Peyer's patch (tissue), 4 donors: ENCODE measurements at places on chromosomes 13 and 19. TPM values are rescaled to one million over a fixed set of nuclear protein-coding genes. Genes with fewer than 3 reads are reported as not detected.
A peak's percentile ranks its signal among the peaks of the same experiment; 100 is the strongest.

- no peak for DNase-seq
- no peaks in the 10 kb centered on the region for H3K4me1 ChIP-seq
- H3K4me3 ChIP-seq: no peak overlapping the region
- no peaks in the 10 kb centered on the region for H3K36me3 ChIP-seq
Measured at GRCh38 chr13:60463787-60464186, 66.8 kb downstream of the TDRD3 start.

GRCh38 chr13:85615031-85615430 lies 184.2 kb downstream of the SLITRK6 start:
- H3K27ac ChIP-seq: no peak overlapping the region
- H3K4me1 ChIP-seq: no peaks in the 10 kb centered on the region
- no peaks in the 10 kb centered on the region for H3K36me3 ChIP-seq
- no peak overlapping the region for H3K4me3 ChIP-seq
- DNase-seq: no peak

GRCh38 chr19:7982651-7983099 lies 22.8 kb downstream of the ELAVL1 start:
- H3K4me1 ChIP-seq: no peaks in the 10 kb centered on the region
- no peaks in the 10 kb centered on the region for H3K36me3 ChIP-seq
- no peak for DNase-seq
- no peak overlapping the region for H3K4me3 ChIP-seq

DNA sequence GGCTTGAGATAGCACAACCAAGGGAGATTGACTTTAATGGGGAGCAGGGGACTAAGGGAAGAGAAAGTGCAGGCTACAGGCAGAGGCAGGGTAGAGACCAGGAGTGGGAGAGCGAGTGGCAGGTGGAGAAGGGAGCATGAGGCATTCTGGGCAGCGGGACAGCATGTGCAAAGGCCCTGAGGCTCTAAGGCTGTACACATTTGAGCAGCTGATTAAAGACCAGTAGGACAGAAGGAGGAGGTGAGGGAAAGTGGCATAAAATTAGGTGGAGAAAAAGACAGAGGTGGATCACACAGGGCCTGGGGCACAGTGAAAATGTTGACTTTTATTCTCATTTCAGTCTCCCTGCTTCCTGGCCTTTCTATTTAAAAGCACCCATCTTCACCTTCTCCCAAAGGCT lies 74.4 kb downstream of the ALOX5AP start:
- H3K27me3 ChIP-seq: no peaks in the 10 kb centered on the region
- DNase-seq: no peak
- H3K36me3 ChIP-seq: no peaks in the 10 kb centered on the region
- H3K27ac ChIP-seq: no peak overlapping the region
- no peak overlapping the region for H3K4me3 ChIP-seq
- no peaks in the 10 kb centered on the region for H3K4me1 ChIP-seq

GRCh38 chr13:112457485-112457884 lies 81.3 kb downstream of the SPACA7 start:
- no peaks in the 10 kb centered on the region for H3K36me3 ChIP-seq
- H3K27ac ChIP-seq: no peak overlapping the region
- H3K4me1 ChIP-seq: no peaks in the 10 kb centered on the region

Gene ZNF274
- total RNA-seq: 40.4 TPM

DNA sequence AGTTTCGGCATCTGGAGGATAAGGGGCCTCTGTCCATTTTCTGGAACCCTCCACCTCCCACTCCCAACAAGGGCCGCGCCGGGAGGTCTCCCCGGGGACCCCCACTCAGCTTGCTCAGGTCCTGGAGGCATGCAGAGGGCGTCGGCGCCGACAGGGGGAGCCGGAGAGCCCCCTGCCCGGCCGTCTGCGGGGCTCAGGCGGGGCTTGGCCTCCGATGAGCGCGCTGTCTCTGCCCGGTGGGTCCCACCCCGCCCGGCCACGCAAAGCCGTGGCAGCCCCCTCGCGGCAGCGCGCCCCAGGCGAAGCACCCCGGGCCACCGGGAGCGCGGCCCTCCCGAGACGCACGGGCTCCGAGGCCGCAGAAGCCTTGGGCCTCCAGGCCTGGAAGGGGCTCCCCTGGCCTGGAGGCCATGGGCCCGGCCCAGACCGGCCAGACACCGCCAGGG lies 149.7 kb upstream of the ZNF536 start:
- H3K27me3 ChIP-seq: no peaks in the 10 kb centered on the region
- no peaks in the 10 kb centered on the region for H3K36me3 ChIP-seq
- no peak overlapping the region for H3K27ac ChIP-seq
- no peak overlapping the region for H3K4me3 ChIP-seq
- H3K4me1 ChIP-seq: peaks cover 5% of the 10 kb centered on the region

DNA sequence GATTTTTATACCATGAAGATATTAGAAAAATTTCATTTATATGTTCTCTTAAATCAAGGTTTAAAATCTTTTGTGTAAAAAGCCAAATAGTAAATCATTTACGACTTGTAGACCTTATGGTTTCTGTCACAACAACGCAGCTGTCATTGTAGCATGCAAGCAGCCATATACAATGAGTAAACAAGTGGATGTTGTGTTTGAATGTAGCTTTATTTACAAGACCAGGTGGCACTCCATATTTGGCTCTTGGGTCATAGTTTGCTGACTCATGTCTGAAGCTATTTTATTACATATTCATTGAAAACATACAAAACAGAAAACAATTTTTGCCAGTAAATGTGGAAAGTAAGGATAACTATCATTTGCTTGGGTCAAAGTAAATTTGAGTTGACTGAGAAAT lies 930.8 kb downstream of the SLITRK5 start:
- no peaks in the 10 kb centered on the region for H3K4me1 ChIP-seq
- H3K36me3 ChIP-seq: no peaks in the 10 kb centered on the region
- no peak overlapping the region for H3K4me3 ChIP-seq
- no peak overlapping the region for H3K27ac ChIP-seq
- DNase-seq: no peak

Gene PRSS57
- not detected for total RNA-seq

DNA sequence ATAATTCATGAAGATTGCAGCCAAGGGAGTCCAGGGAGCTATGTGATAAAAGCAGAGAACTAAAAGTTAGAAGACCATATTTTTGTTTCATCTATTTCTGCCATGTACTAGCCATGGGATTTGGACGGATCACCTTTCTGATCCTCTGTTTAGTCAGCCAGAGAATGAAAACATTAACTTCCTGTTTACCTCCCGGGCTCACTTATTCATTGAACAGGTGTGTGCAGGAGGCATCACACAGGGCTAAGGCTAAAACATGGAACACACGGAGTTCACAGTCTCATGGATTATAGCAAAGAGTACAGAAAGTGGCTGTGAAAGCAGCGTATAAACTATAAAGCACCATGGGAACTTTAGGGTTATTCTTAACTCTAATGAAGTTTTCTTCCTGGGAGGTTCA lies 96.8 kb downstream of the GPR12 start:
- no peaks in the 10 kb centered on the region for H3K27me3 ChIP-seq
- H3K4me3 ChIP-seq: no peak overlapping the region
- DNase-seq: no peak
- no peaks in the 10 kb centered on the region for H3K4me1 ChIP-seq
- H3K27ac ChIP-seq: no peak overlapping the region

DNA sequence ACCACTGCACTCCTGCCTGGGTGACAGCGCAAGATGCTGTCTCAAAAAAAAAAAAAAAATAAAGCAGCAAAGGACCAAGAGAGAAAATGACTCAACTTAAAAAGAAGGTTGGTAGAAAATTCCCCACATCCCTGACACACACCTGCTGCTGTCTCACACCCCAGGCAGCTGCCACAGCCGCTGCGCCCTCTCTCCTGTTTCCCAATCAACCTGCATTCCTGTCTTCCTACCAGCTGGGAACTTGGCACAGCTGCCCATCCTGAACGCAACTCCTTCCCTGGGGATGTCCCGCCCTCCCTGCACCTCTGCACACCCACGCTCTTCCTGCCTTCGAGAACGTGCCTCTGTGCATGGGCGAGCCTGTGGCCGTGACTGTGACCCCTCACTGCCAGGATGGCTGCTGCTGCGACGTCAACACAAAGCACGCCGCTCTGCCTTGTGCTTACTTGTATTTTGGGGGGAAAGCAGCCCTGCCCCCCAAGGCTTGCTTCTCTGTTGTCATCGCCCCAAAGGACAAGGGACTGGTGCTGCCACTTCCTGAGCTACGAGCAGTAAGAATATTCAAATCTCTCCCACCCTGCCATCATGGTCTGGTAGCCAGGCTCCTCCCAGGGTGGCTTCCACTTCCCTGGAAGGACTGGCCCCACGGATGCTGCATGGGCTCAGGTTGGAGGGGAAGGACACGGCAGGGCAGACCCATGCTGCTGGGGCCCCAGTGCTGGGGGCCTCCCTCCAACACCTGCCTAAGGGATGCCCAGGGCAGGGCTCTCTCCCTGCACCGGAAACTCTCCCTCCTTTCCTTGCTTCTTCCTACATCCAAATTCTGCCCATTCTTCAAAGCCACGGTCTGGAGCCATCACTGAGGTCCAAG lies 20.7 kb downstream of the SH3GL1 start:
- H3K36me3 ChIP-seq: no peaks in the 10 kb centered on the region
- H3K4me1 ChIP-seq: peaks cover 6% of the 10 kb centered on the region
- H3K27ac ChIP-seq: peak overlapping the region; percentile 79
- DNase-seq: no peak
- H3K27me3 ChIP-seq: no peaks in the 10 kb centered on the region

DNA sequence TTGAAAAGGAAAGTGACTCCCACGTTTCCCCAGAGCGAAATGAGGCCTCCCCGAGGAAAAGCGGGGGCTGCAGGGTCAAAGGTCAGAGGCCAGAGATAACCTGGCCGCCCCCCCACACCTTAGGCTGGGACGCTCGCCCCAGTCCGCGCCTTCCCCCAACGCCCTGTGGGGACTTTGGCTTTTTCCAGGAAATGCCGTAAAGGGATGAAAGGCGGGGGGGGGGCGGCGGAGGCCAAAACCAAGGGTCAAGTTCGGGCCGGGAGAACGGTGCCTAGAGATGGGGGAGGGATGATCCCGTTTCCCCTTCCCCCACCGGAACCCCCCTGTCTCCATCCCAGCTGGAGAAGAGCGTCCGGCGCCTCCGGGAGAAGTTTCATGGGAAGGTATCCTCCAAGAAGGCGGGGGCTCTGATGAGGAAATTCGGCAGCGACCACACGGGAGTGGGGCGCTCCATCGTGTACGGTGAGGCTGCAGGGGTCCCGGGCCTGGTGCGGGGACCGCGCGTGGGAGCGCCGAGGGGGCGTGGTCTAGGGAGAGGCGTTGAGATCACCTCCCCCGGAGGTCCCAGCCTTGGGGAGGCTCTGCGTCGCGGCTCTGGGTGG lies 575 bp downstream of the SHFL start:
- H3K27ac ChIP-seq: peak overlapping the region; percentile 87
- no peaks in the 10 kb centered on the region for H3K36me3 ChIP-seq
- peaks cover 7% of the 10 kb centered on the region for H3K4me1 ChIP-seq
- no peaks in the 10 kb centered on the region for H3K27me3 ChIP-seq
- H3K4me3 ChIP-seq: peak overlapping the region; percentile 82

GRCh38 chr13:107824635-107825034 lies 390.7 kb downstream of the LIG4 start:
- H3K4me3 ChIP-seq: no peak overlapping the region
- DNase-seq: no peak

DNA sequence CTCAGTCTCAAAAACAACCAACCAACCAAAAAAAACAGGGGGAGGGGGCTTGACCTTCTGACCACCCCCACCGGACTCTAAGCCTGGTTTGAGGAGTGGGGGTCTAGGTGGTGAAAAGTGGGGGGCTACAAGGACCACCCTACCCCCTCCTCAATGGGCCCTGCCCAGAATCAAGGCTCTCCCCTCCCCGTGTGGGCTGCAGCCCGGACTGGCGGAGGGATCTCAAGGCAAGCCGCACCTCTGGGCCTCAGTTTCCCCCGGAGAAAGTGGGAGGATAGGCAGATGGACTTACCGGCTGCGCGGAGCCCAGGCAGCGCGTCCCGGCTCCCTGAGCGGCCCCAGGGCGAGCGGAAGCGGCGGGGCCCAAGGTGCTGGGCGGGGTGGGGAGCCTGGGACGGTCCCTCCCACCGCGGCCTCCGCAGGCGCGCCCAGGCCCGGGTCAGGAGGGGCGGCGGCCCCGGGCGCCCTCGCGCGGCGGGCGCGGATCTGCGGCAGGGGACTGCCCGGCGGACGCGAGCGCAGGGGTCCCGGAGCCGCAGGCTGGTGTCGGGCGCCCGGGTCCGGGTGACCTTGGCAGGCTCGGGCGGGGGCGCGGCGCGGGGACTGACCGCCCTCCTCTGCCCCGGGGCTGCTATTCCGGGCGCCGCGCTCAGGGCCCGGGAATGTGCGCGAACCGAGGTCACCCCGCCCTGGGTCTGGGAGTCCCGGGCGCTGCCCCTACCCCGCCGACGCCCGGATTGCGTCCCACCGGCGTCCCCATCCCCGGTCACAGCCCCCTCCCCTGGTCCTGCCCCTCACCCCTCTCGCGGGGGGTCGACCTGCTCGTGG lies at the start of gene ADAMTSL5:
TSS of gene ADAMTSL5 (minus strand) at position 349 of the 828 bp plus-strand sequence. CDS start 2,076 bp downstream, outside the sequence.
- H3K27me3 ChIP-seq: no peaks in the 10 kb centered on the region
- H3K4me3 ChIP-seq: peak within 1 kb of the TSS; percentile 53
- H3K36me3 ChIP-seq: no peaks in the 10 kb centered on the region

Gene NBEA
- total RNA-seq: 5.0 TPM

DNA sequence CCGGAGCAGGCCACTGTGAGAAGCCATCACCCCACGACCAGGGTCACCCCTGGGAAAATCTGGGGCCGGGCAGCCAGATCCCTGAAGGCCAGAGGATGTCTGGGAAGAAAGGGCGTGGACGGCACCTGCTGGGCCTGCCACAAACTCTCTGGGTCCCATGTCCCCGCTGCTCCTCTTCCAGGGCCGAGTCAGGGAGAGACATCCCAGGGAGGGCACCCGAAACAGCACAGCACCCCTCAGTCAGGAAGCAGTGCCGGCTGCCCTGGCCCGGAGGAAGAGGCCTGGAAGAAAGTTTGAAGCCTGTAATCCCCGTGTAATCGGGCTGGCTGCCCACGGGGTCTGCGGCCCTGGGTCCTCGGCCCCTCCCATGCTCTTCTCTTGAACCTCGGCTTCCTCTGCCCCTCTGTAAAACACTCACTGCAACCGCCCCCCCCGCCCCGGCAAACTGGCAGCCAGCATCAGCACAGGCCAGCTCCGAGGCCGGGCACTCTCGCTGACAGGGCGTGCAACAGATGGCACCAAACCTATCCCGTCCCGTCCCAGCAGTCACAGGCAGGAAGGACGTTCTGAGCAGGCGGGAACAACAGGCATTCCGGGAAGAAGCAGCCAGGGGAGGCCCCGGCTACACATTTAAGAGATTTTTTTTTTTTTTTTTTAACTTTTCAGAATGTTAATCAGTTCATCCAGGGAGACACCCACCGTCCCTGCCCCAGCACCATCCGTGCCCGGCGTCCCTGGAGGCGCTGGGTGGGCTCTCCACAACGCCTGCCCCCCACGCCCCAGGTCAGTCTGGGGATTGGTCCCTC lies 1.5 kb downstream of the SBNO2 start:
- peak; percentile 80 for DNase-seq
- H3K27ac ChIP-seq: peak overlapping the region; percentile 99
- peak overlapping the region; percentile 97 for H3K4me3 ChIP-seq
- no peaks in the 10 kb centered on the region for H3K4me1 ChIP-seq

- no peak overlapping the region for H3K27ac ChIP-seq
- DNase-seq: no peak
- no peaks in the 10 kb centered on the region for H3K4me1 ChIP-seq
- no peak overlapping the region for H3K4me3 ChIP-seq
Measured at GRCh38 chr13:39379667-39380655, 223.0 kb downstream of the LHFPL6 start.
